A673 (cell line): ENCODE measurements at places on chromosomes 5 and 9.

GRCh38 chr5:137533963-137534362 is 34.8 kb upstream of the SPOCK1 start:
- H3K36me3 ChIP-seq: no peaks in the 10 kb centered on the region
- DNase-seq: no peak
- no peaks in the 10 kb centered on the region for H3K27me3 ChIP-seq
- no peaks in the 10 kb centered on the region for H3K4me1 ChIP-seq

DNA sequence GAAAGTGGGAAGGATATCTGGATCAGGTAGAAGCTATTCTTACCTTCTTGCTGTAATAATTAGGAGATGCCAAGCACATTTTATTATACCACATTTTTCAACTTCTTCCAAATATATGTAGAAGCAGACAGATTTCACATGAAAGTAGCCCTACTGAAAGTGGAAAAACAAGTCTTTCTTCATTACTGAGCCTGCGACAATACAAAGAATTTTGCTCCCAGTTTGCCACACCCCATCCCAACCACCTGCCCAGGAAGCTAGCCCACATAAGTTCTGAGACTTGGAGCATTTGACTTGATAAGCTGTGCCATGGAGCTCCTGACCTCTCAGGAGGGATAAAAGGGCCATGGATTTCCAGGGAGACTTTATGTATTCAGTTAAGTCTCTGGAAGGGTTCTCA is 249.1 kb upstream of the ADCY2 start:
- no peaks in the 10 kb centered on the region for H3K4me1 ChIP-seq
- H3K27ac ChIP-seq: no peak overlapping the region
- H3K36me3 ChIP-seq: no peaks in the 10 kb centered on the region
- DNase-seq: no peak
- H3K4me3 ChIP-seq: no peak overlapping the region

DNA sequence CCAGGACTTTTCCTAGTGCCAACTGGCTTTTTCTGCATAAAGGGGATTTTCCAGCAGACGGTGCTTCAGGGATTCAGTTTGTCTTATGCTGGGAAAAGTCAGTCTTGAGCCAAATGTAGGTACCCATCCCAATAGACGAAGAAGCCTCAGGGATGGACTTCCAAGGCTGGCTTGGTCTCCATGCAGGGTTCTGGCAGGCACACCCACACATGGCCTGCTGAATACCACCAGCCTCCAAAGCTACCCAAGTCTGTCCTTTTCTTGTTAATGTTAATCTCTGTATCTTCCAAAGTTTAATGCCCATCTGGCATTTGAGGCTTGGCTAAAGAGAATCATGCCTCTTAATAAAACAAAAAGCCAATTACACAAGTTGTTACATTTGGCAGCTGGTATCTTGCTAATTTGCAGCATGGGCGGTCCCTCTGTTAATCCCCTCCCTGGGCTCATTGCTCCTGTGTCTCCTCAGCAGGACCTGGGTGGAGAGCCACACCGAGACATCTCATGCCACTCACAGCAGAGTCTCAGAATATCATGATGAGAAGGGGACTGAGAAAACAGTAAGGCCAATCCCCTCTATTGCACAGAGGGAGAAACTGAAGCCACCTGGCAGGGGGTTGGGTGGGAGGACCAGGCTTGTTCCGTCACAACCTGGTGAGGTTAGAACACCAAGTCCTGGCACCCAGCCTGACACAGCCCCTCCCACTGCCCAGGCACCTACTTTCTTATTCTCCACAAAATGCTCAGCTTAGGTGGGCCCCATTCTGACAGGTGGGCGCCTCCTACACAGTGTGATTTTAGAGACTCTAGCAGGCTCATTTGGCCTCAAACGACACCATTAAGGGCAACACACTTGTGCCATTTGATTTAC is 243.2 kb downstream of the FSTL4 start:
- no peak for DNase-seq
- no peak overlapping the region for H3K4me3 ChIP-seq
- no peaks in the 10 kb centered on the region for H3K27me3 ChIP-seq
- no peaks in the 10 kb centered on the region for H3K4me1 ChIP-seq

- no peaks in the 10 kb centered on the region for H3K36me3 ChIP-seq
- DNase-seq: no peak
- no peak overlapping the region for H3K4me3 ChIP-seq
These were observed 11.5 kb upstream of the FBN2 start for GRCh38 chr5:128549496-128549895.

- H3K36me3 ChIP-seq: no peaks in the 10 kb centered on the region
- H3K27me3 ChIP-seq: no peaks in the 10 kb centered on the region
- H3K4me1 ChIP-seq: peaks cover 4% of the 10 kb centered on the region
- H3K27ac ChIP-seq: no peak overlapping the region
- DNase-seq: peak; percentile 48
These were observed 72.5 kb upstream of the PANK3 start for GRCh38 chr5:168651648-168652047.

DNA sequence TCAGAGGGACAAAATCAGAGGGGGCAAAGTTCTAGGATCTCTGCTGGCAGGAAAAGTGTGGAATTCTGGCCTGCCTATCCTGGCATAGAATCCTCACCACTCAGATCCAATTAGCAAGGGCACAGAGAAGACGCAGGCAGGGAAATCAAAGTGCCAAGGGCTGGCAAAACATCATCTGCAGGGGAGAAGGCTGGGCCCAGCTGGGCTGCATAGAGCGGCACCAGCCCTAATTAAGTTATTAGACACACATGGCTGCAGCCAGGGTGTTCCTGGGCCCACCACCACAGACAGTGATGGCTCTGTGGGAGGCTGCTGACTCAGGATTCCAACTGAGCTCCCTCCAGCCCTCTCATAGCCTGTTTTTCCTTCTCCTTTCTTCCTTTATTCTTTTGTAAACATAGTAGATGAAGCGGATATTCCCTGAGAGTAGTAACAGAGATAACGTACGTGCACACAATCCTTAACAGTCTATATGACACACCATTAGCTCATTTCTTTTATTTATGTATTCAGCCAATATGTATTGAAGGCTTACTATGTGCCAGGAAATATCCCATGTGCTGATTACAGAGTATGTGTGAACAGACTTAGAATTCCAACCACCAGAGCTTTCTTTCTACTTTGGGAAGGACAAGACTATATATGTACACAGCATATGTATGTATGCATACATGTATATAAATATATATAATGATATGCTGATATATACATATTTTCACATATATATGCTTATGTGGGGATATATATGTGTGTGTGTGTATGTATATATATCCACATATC is 236.1 kb downstream of the ASTN2 start:
- no peaks in the 10 kb centered on the region for H3K27me3 ChIP-seq
- no peaks in the 10 kb centered on the region for H3K36me3 ChIP-seq
- no peak overlapping the region for H3K4me3 ChIP-seq
- H3K4me1 ChIP-seq: peaks cover 21% of the 10 kb centered on the region
- no peak overlapping the region for H3K27ac ChIP-seq
- DNase-seq: peak; percentile 90

GRCh38 chr5:139462586-139463276 is at the start of gene ECSCR:
Gene ECSCR, minus strand, starts transcription at chr5:139462743. Its CDS starts 73 bp downstream, at chr5:139462670.
- H3K27ac ChIP-seq: no peak within 1 kb of the TSS
- H3K36me3 ChIP-seq: no peaks in the 10 kb centered on the region
- peak; percentile 49 for DNase-seq
- H3K4me1 ChIP-seq: peaks cover 9% of the 10 kb centered on the region
- H3K4me3 ChIP-seq: no peak within 1 kb of the TSS
- H3K27me3 ChIP-seq: no peaks in the 10 kb centered on the region
